NB4 (cell line): ENCODE measurements at places on chromosomes 16 and 17.

GRCh38 chr17:21164216-21164615 lies 37.5 kb downstream of the DHRS7B start:
- DNase-seq = no peak

GRCh38 chr17:61475726-61476125 lies 23.5 kb downstream of the TBX4 start:
- no peak for DNase-seq

DNA sequence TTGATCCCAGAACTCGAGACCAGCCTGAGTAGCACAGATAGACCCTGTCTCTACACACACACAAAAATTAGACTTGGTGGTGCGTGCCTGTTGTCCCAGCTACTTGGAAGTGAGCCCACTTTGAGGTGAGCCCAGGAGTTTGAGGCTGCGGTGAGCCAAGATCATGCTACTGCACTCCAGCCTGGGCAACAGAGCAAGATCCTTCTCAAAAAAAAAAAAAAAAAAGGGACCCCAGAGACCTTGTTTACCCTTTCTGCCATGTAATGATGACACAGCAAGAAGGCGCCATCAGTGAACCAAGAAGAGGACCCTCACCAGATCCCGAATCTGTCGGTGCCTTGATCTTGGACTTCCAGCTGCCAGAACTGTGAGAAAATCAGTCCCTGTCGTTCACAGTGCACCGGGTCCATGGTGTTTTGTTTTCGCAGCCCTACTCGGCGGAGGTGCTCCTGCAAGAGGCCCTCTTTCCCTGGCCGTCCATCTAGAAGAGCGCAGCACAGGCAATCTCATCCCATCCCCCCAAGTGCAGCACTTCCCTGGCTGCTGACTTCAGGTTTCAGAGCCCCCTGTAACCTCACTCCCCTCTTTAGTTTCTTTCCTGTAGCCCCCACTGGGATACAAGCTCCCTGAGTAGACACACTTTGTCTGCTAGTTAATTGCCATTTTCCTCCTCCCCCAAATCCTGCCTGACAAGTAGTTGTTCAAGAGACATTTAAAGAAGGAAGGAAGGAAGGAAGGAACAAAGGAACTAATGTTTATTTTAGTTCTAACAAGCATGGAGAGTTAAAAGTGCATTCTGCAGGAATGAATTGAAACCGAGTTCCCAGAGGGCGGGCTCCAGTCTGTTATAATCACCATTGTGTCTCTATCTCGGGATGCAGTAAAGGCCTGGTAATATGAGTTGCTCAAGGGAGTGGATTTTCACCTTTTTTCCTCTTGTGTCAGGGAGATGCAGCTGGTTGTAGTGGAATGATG lies 115.3 kb downstream of the SNX29 start:
- DNase-seq = no peak

GRCh38 chr17:66025551-66025950 lies 166.4 kb downstream of the CEP112 start:
- no peak for DNase-seq

GRCh38 chr17:13182854-13183253 lies 165.0 kb upstream of the ELAC2 start:
- no peak for DNase-seq

GRCh38 chr16:23535901-23536300 lies 21.2 kb downstream of the EARS2 start:
- DNase-seq = no peak

DNA sequence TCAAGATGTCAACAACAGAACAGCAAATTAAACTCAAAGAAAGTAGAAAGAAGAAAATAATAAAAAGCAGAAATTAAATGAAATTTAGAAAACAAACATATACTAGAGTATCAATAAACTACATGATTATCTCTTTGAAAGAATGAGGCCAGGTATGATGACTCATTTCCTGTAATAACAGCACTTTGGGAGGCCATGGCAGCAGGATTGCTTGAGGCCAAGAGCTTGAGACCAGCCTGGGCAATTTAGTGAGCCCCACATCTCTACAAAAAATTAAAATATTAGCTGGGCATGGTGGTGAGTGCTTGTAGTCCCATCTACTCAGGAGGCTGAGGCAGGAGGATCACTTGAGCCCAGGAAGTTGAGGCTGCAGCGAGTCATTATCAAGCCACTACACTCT lies 232.5 kb downstream of the RAB11FIP4 start:
- DNase-seq = no peak

DNA sequence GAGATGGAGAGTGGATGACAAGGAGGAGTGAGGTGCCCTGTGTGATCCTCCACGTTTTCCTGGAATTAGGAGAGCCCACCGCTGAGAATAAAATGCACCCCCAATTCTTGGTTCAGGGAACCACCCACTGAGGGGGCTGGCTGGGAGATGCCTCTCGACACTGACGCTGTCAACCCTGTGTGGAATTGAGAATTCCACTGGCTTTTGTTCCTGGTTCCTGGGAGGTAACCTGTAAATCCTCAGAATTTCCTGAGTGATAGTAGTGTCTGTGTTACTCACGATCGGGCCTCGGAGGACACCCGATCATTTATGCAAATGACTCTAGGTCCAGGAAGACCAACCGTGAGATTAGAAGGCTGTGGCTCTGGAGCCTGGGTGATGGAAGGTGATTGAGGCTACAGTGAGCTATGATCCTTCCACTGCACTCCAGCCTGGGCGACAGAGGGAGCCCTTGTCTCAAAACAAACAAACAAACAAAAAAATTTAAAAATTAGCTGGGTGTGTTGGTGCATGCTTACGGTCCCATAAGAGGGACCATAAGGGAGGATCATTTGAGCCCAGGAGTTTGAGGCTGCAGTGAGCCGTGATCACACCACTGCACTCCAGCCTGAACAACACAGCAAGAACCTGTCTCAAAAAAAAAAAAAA lies 11.7 kb upstream of the PRPSAP1 start:
- no peak for DNase-seq

DNA sequence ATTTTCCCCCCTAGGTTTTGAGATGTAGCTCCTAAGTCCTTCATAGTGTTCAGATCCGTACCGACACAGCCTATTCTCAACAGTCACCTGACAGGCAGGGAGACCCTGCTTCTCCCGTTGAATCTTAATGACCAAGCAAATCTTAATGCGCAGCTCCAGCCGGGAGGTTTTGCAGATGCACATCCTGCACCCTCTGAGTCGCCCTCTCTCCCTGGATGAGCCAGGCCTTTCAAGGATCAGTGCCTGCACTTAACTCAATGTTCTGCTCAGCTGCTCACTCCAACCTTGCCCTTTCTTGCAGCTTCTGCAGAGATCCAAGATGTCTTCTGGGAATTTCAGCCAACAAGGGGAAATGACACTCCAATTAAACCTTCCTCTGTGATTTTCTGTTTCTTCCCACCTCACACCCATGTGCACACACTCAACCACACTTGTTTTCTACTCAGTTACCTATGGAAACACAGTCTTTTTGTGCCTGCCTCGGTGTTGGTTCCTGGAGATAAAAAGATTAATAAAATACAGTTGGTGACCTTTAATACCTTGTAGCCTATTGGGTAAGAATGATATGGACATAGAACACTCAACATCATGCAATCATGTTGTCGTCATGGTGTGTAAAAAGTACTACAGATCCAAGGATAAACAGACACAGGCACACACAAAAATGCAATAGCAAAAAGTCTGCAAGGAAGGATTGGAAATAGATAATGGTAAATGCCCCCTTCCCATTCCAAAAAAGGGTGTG lies 76.9 kb upstream of the DYNLRB2 start:
- no peak for DNase-seq

- DNase-seq = no peak
These were observed 4.5 kb downstream of the ARHGDIA start for GRCh38 chr17:81866440-81867169.

DNA sequence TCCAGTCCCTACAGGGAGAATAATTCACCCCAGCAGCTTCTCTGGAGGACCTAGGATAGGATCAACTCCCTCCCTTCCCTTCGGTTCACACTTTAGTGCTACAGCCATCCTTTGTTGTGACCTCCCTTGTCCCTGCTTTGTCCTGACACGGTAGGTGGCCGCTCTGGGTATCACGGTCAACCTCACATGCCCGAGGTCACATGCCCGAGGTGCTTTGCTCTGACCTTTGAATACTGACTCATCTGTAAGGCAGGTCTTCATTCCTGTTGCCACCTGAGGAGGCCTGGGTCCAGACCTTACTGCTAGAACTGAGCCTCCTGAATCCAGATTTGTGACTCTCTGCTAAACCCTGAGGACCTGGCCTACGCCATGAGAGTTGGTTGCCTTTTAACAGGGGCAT lies 19.7 kb downstream of the ALKBH5 start:
- DNase-seq = no peak

GRCh38 chr17:48996722-48997102 lies 473 bp upstream of the IGF2BP1 start:
- no peak for DNase-seq

DNA sequence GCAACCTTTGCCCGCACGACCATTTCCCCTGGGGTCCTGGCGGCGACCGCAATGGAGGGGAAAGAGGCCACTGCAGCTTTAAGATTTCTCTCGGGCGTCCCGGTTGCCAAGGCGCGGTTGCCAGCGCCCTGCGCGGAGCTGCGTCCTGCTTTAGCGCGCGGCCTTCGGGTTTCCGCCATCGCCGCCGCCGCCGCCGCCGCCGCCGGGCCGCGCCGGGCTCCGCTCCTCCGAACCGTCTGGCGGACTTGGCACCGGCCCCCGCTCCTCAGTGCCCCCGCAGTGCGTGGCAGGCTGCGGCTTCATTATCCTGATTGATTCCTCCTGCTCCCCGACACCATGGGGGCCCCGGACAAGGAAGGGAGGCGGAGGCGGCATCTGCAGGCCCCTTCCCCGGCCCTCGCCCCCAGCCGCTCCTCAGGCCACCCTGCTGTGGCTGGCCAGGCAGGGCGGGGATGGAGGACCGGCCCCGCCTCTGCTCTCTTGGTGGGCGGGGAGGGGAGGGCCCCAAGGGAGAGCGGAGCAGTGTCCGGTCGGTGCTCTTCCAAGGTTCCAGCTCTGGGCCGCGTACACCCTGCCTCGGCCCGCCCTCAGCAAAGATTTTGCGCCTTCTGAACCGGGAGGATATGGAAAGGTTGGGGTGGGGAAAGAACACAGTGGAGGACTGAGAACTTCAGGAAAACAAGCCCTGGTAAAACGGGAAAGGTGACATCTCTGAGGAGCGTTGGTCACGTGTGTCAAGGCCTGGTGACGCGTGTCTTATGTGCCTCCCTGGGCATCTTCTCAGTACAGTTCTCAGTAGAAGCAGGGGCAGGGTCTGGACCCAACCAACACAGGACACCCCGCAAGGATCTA lies 34.0 kb downstream of the NEUROD2 start:
- DNase-seq = peak; percentile 35

GRCh38 chr17:44547625-44548267 lies 9.5 kb upstream of the FZD2 start:
- peak; percentile 38 for DNase-seq

DNA sequence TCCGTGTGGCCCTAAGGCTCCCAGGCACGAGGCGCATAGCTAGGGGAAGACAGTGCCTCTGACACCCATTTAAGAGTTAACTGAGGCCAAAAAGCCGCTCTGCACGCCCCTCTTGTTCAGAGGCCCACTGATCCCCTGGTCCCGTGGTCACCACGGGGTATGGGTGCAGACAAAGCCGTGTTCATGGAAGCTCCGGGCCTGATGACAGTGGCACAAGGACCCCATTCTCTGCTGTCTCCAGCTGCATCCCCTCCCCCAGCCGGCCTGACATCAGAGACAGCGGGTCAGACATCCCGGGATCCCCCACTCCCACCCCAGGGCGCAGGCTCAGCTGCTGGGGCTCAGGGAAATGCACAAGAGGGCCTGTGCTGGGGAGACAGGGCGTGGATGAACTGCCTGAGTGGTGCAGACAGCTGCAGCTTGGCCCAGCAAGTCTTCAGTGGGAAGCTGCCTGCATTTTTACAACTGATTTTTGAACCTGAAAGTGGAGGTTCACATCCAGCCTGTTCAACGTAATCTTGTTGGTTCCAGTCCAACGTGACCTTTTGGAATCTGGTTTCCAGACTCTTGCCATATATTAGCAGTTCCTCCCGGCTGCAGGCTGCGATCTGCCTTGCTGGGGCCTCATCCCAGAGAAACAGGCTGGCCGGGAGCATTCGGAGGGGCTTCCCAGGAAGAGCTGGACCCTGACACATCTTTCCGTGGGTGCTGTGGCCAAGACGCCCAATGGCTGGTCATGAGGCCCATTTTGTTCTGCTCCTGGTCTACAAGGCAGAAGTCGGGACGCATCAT lies 9.7 kb upstream of the BAHCC1 start:
- DNase-seq = no peak

- no peak for DNase-seq
These were observed 104.9 kb upstream of the TBX2 start for GRCh38 chr17:61294777-61295176.

- DNase-seq = no peak
These were observed 65.1 kb downstream of the SDR42E1 start for GRCh38 chr16:81946206-81946605.

DNA sequence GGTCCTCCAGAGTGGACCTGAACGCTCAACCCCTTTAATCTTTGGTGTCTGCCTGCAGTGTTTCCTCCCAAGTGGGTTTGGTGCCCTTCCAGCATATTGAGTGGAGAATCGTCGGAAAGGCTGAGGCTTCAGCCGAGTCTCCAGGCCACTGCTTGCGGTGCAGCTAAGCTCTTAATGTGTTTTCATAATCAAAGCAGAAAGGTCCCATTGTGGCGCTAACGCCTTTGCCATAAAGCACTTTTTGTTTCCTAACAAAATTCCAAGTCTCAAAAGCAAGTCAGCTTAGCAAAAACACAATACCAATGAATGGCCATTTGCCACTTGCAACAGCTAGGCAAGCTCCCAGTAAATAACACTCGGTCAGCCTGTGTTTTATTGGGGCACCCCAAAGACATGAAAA lies 57.6 kb downstream of the KSR1 start:
- DNase-seq = no peak
